ENCODE measurements at places on chromosomes 12 and 14.

- no peak for DNase-seq
Observed at GRCh38 chr12:21566907-21567394, 37.7 kb downstream of the GYS2 start.

DNA sequence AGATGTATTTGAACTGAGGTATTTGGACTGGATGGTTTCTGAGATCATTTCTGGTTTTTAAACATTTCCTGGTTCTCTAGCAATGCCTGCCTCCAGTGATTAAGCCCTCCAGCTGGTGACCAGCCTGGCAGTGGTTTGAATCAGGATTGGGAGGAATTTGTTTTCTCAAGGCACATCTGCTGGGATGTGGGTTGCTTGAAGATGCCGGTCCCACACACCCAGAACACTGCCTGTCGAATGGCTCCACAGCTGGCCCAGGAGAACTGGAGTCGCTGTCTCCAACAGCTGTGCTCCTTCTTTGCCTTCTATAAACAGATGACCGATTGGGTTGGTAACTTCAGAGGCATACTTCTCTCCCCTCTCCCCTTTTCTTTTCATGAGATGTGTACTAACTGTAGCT, 258.0 kb upstream of the DDHD1 start:
- DNase-seq = no peak

- DNase-seq = no peak
Observed at GRCh38 chr14:72714094-72714493, 179.8 kb downstream of the DPF3 start.

DNA sequence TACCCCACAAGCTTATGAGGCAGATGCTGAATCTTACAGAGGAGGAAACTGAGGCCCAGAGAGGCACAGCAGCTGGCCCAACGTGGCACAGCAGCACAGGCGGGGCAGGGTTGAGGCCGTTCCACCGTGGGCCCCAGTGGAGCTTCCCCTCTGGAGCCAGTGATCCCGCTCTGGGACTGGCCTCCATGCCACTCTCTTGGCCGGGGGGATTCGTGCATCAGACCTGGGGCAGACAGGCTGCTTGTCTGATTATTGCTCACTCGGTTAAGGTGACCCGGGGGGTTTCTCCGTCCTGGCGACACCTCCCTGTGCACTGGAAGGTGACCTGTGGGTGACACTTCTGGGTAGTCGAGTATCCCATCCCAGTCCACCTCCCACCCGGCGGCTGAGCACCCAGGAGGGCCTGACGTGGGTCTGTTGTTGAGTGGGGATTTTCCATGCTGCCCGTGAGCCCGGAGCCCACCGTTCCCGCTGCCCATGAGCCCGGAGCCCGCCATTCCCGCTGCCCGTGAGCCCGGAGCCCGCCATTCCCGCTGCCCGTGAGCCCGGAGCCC, 27.8 kb downstream of the NOC4L start:
- no peak for DNase-seq

GRCh38 chr14:42047421-42048055, 440.9 kb downstream of the LRFN5 start:
- no peak for DNase-seq

DNA sequence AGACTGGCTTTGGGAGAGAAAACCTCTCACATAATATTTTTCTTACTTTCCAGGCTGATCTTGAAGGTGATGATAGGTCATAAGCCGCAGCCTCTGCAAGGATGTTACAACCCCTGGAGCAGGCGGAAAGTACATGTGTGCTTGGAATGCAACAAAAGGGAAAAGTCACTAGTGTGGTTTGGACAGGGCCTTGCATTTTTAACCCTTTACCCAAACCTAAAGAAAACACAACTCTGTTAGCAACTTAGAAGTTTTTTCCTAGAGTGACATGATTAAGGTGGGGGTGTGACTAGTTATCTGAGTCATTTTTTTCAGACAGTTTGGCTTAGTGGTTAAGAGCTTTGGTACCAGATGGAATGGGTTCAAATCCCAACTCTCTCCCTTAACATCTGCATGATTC, 97.0 kb downstream of the TMEM30B start:
- DNase-seq = no peak

All from SK-MEL-5 (cell line).